Forelimb muscle (tissue), 1 donor: ENCODE measurements at places on chromosomes 11 and 22. TPM values are rescaled to one million over a fixed set of nuclear protein-coding genes. Genes with fewer than 3 reads are reported as not detected.

C11orf86 gene
- not detected for polyA plus RNA-seq

APOA5 gene
- not detected for polyA plus RNA-seq

ARHGAP42 gene
- 25.6 TPM for polyA plus RNA-seq

KDM4E gene
- 0.06 TPM for polyA plus RNA-seq

POU2F3 gene
- polyA plus RNA-seq = 0.04 TPM

RAB39A gene
- polyA plus RNA-seq = 0.44 TPM

- no peak for DNase-seq
Measured at GRCh38 chr11:14150878-14151277, 188.4 kb downstream of the SPON1 start.

DNA sequence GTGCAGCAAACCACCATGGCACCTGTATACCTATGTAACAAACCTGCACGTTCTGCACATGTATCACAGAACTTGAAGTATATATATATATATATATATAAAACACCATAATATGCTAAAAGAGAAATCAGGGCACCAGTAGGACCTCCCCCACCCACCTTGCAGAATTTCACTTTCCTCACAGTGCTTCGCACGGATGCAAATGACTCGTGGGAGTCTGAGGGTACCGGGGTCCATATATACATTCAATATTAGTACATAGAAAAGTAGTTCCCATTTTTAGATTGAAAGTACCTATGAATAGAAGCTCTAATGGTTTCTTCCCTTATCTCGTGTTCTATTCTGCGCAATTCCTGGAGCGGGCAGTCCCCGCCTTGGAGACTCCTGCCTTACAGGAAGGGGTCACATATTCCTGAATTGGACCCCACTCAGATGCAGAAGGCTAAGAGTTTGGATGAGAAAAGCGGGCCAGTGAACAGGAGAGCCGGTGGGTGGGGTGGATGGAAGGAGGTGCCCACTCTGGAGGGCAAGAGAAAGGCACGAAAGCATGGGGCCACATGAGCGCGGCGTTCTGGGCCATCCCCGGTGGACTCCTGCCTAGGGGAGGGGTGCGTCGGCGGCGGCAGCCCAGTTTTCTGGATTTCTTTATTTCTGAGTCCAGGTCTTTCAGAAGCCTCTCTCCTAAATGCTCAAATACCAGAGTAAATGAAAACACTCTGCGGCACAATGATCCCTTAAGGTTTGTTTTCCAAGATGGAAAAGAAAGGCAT lies 136.3 kb downstream of the ETS1 start:
- no peak for DNase-seq

MS4A6E gene
- not detected for polyA plus RNA-seq

NEFH gene
- polyA plus RNA-seq = 1.5 TPM

SULT4A1 gene
- 2.5 TPM for polyA plus RNA-seq

DNA sequence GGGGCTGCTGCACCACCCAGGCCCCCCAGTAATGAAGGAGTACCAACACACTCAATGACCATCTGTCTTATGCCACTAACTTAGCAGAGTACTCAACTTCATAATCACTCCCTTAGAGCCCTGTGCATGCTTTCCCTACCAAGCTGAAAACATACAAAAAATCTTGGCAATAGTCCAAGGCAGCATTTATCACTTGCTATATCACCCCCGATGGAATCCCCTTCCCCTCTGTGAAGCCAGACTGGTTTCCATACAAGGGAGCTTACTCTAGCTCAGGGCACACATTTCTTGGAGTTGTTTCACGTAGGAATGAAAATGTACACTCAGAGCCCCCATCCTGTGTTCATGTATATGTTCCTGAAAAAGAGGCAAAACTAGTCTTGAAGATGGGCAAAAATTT lies 301.3 kb upstream of the TENM4 start:
- DNase-seq = no peak

GRCh38 chr11:67439321-67440228 lies 2.1 kb upstream of the PTPRCAP start:
- DNase-seq = no peak

OR52I1 gene
- polyA plus RNA-seq = not detected

DNA sequence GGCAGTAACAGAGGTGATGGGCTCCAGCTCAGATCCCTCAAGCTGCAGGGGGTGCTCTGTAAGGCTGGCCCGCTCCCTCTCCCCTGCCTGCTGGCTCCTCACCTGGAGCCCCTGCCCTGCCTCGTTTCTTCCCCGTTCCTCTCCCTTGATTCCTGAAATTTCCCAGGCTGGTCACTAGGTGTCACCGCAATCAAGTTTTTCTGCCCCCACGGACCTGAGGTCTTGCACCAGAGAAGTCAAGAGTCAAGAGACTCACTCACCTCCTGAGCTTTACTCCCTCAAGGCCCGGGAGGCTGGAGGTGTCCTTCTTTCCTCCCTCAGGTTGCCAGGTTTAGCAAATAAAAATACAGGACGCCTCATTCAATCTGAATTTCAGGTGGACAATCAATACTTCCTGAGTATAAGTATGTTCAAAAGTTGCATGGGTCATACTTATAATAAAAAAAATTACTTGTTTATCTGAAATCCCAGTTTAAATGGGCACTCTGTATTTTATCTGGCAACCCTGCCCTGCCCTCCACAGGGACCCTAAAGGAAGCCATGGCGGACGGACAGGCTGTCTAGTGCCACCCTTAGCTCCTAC lies 69.2 kb downstream of the SCUBE1 start:
- no peak for DNase-seq

ENTHD1 gene
- not detected for polyA plus RNA-seq

RIC3 gene
- 0.30 TPM for polyA plus RNA-seq

- DNase-seq = no peak
Measured at GRCh38 chr11:70067591-70068341, 10.4 kb upstream of the ANO1 start.

DNA sequence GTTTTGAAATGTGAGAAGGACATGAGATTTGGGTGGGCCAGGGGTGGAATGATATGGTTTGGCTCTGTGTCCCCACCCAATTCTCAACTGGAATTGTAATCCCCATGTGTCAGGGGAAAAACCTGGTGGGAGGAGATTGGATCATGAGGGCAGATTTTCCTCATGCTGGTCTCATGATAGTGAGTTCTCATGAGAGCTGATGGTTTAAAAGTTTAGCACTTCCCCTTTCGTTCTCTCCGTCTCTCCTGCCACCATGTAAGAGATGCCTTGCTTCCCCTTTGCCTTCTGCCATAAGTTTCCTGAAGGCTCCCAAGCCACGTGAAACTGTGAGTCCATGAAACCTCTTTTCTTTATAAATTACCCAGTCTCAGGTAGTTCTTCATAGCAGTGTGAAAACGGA lies 113.5 kb downstream of the FCHSD2 start:
- DNase-seq = no peak

- no peak for DNase-seq
Measured at GRCh38 chr22:42972649-42973535, 42.1 kb downstream of the PACSIN2 start.

MS4A14 gene
- polyA plus RNA-seq = 0.48 TPM

DNA sequence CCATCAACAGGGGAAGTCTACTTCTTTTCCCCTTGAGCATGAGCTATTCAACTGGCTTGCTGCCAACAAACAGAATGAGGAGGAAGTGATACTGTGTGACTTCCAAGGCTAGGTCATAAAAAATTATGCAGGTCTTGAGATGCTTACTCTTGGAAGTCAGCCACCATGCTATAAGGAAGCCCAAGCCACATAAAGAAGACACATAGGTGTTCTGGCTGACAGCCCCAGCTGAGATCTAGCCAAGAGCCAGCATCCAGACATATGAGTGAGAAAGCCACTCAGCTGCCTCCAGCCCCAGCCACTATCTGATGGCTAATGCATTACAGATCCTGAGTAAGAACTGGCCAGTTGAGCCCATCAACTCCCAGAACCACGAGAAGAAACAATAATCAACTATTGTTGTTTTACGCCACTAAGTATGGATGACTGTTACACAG lies 31.0 kb upstream of the PPP2R1B start:
- no peak for DNase-seq

- no peak for DNase-seq
Measured at GRCh38 chr11:36010010-36010740, 66.3 kb downstream of the LDLRAD3 start.

LIPT2 gene
- polyA plus RNA-seq = 1.9 TPM

GRCh38 chr22:37549704-37550059 lies 10.6 kb upstream of the CDC42EP1 start:
- DNase-seq = no peak

- DNase-seq = no peak
Measured at GRCh38 chr11:31800398-31801265, 10.5 kb downstream of the PAX6 start.

- DNase-seq = no peak
Measured at GRCh38 chr11:111376181-111376871, 2.7 kb downstream of the POU2AF1 start.
